Naive B cell (primary cell): ENCODE measurements at places on chromosomes 13 and 19.

- no peak for DNase-seq
Measured at GRCh38 chr19:29770648-29771047, 41.1 kb upstream of the CCNE1 start.

DNA sequence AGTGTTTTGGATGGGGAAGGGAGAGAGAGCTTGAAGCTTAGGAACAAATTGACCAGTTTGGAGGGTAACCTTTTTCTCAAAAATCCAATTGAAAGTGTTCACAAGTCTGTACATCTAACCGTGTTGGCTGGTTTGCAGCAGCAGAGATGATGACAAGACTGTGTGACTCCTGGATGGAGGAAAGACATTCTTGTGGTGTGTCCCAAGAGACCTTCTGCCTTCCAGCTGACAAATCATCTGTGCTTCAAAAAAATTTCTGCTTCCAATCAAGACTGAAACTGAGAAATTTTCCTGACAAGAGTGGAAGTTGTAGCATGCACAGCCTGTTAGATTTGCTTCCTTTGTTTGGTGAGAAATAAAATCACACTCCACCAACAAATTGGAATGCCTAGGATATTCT lies 56.2 kb downstream of the LACC1 start:
- DNase-seq: no peak

DNA sequence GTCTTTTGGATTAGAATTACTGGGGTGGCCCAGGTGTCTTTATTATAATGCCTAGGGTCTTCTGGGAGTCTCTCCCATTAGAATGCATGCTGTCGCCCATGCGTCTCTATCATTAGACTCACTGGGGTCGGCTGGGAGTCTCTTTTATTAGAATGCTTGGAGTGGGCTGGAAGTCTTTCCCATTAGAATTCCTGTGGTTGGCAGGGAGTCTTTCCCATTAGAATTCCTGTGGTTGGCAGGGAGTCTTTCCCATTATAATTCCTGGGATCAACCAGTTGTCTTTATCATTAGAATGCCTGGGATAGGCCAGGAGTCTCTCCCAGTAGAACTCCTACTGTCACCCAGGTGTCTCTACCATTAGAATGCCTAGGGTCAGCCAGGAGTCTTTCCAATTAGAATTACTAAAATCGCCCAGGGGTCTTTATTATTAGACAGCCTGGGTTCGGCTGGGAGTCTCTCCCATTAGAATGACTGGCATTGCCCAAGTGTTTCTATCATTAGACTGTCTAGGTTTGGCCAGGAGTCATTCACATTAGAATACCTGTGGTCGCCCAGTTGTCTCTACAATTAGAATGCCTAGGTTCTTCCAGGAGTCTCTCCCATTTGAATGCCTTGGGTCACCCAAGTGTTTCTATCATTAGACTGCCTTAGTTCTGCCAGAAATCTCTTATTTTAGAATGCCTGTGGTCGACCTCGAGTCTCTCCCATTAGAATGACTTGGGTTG lies 1558.5 kb downstream of the UQCRFS1 start:
- no peak for DNase-seq

- no peak for DNase-seq
Measured at GRCh38 chr13:28753946-28754345, 35.2 kb upstream of the SLC46A3 start.

GRCh38 chr19:1445932-1446712 lies 3.8 kb upstream of the APC2 start:
- DNase-seq: no peak

DNA sequence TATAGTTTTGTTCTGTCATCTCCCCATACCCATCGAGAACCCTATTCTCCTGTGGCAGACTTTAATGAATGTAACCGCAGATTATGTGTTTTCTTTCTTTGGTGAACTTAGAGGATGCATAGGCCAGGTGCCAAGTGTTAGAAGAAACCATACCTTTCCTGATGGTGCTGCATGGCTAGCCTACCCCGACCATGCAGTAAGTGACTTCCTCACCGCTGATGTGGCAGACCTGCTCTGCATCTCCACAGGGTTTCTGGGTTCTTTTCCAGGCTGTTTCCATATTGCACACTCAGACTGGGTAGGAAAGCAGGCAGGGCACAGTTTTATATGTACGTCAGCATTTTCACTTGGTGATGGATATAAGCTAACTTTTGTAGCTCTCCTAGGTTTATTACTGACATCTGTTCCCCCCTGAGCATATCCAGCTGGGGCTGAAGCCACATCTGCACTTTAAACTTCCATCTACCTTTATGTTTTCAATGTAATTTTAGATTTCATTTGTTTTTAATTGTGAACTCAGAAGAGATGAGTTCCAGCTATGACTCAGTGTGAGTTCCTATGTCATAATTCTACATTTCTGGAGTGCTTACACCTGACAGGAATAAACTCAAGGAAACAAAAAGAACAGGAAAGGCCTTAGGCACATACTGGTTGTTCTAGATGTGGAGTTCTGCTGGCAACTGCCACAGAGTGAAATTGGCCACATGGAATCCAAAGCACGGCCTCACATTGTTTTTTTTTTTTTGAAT lies 42.3 kb downstream of the LRCH1 start:
- peak; percentile 77 for DNase-seq
